ENCODE measurements at places on chromosomes 16 and 17.

GRCh38 chr16:84617041-84617790, 662 bp downstream of the COTL1 start:
- DNase-seq = peak; percentile 30

DNA sequence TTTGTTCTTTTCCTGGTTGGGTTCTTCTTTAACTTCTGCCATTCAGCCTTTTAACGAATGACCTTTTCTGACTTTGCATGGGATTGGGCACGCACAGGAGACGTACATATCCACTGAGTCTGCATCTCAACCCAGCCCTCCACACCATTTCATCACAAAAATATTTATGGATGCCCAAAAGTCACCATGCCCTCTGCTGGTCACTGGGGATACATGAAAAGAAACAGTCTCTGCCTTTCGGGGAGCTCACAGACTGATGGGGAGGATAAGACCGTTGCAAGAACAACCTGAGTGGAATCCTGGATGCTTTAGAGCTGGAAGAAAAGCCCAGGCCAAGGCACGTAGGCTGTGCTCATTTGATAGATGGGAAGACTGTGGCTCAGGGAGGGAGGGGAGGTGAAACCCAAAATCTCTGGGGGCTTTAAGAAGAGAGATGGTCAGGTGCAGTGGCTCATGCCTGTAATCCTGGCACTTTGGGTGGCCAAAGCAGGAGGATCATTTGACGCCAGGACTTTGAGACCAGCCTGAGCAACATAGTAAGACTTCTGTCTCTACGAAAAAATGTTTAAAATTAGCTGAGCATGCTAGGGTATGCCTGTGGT, 7.9 kb upstream of the MT2A start:
- DNase-seq = peak; percentile 61

- no peak for DNase-seq
Observed at GRCh38 chr16:58885528-58886170, 151.5 kb upstream of the GOT2 start.

- DNase-seq = peak; percentile 86
Observed at GRCh38 chr16:813204-813915, 12.8 kb upstream of the GNG13 start.

GRCh38 chr16:63442246-63442645, 1406.0 kb upstream of the CDH8 start:
- DNase-seq = no peak

- peak; percentile 9 for DNase-seq
Observed at GRCh38 chr16:78669994-78670393, 570.5 kb downstream of the WWOX start.

Data from neural progenitor cell (in vitro differentiated cells).